ENCODE measurements at places on chromosomes 5 and 9.

- no peak overlapping the region for H3K4me3 ChIP-seq
- no peak for DNase-seq
- no peak overlapping the region for H3K27ac ChIP-seq
- H3K36me3 ChIP-seq = no peaks in the 10 kb centered on the region
- H3K27me3 ChIP-seq = peaks cover 38% of the 10 kb centered on the region
These were observed 1.4 kb downstream of the SLC36A2 start for GRCh38 chr5:151345808-151346478.

DNA sequence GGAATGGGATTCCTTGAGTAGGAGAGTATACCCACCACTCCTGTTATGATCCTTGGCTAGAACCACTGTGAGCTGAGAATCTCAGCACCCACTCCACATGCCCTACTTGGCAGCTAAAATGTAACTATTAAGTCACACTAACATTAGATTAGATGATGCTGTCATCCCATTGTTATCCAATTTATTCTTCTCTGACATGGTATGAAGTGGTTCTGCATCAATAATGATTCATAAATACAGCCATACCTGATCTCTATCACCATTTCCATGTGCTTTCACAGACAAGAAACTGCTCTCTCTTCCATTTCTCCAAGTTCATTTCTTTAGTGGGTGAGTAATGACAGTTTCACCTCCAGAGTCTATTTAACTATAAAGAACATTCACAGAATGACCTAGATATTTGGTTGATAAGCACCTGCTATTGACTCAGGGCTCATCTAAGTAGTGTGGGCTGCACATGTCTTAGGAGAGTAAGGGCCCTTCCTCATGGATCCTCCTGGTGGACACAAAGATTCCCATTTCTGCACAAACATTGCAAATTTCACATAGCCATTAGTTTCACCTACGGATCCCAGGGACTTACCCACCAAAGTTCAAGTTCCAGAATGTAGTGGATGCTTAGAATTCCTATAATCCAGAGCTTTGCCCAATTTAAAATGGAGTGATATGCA is 187.9 kb downstream of the EBF1 start:
- no peaks in the 10 kb centered on the region for H3K36me3 ChIP-seq
- H3K4me3 ChIP-seq = no peak overlapping the region
- H3K27me3 ChIP-seq = no peaks in the 10 kb centered on the region

DNA sequence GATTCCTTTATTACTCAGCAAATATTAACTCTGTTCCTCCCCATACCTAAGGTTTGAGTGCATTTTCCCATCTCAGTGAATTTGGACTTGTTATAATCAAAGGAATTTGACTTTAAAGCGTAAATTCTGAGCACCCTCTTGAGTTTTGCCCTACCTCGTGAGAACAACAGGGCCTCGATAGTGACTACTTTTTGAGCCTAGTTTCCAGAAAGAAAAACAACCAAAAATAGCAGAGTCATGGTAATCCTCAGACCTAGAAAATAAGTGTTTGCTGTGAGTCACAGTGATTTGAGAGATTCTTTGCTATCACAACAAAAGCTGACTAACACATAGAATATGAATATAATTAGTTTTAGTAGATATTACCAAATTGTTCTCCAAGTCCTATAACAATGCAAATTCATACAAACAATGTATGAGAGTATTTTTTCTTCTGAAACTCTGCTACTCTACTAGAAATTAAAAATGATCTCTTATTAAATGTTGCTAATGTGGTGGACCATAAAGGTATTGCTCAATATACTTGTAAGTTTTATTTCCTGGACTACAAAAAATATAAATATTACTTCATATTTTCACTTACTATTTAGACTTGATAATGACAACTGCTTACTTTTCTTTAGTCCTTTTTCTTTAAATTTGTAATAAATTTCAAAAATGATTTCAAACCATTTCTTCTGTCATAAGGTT is 759.7 kb downstream of the BRINP1 start:
- no peaks in the 10 kb centered on the region for H3K27me3 ChIP-seq
- DNase-seq = no peak
- H3K4me1 ChIP-seq = no peaks in the 10 kb centered on the region

DNA sequence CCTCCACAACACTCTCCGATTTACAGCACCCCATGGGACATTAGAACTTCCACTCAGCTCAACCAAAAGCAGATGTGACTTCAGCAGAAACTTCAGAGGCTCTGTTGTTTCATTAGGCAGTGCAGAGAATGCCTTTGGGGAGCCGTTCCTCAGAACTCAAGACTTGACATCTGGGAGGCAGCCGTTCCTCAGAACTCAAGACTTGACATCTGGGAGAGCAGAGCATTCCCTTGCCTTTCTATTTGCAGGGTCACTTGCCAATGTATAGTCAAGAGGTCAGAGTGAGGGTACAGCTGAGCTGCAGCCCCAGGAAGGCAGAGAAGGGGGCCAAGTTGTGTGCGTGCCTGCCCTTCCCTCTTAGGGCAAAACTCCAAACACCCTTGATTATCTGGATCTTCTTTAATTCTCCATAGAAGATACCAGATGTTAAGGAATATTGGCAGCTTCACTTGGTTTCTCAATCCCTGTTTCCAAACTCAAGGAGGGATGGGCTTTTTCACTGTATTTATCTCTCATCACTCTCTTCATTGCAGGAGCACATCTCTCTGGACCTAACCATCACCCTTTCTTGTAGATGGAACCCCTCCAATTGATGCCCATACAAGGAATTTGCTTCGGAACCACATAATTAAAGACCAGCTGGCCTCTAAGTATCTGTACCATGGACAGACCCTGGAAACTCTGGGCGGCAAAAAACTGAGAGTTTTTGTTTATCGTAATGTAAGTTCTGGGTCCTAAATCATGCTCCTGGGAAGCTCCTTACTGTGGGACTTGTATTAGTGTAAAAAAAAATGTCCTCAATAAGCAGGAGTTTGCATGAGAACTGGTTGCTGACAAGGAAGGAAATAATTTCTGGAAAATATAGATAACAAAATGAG is 25.6 kb downstream of the TGFBI start:
- no peaks in the 10 kb centered on the region for H3K27me3 ChIP-seq
- no peaks in the 10 kb centered on the region for H3K36me3 ChIP-seq
- no peak overlapping the region for H3K27ac ChIP-seq
- DNase-seq = no peak
- H3K4me1 ChIP-seq = no peaks in the 10 kb centered on the region

GRCh38 chr9:137919095-137919465 is 41.5 kb downstream of the CACNA1B start:
- no peak overlapping the region for H3K4me3 ChIP-seq
- H3K27me3 ChIP-seq = peaks cover 36% of the 10 kb centered on the region
- no peak for DNase-seq
- H3K4me1 ChIP-seq = peaks cover under 1% of the 10 kb centered on the region

DNA sequence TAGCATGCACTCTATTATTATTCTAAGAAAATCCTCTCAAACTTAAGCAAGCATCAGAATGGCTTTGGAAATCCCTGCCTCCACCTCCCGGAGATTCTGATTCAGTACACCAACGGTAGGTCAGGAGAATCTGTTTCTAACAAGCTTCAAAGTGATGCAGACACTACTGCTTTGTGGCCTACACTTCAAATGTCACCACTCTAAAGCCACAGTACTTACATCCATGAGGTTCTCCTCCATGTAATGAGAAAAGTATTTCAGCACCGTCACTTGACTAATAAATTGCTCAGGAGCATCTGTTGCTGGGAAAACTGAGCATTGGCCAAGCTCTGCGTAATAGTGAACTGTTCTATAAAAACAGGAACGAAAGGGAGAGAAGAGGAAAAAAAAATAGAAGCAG is 4.8 kb downstream of the PLK2 start:
- peaks cover 2% of the 10 kb centered on the region for H3K36me3 ChIP-seq
- peaks cover 6% of the 10 kb centered on the region for H3K27me3 ChIP-seq
- DNase-seq = no peak
- H3K27ac ChIP-seq = no peak overlapping the region
- H3K4me3 ChIP-seq = no peak overlapping the region

DNA sequence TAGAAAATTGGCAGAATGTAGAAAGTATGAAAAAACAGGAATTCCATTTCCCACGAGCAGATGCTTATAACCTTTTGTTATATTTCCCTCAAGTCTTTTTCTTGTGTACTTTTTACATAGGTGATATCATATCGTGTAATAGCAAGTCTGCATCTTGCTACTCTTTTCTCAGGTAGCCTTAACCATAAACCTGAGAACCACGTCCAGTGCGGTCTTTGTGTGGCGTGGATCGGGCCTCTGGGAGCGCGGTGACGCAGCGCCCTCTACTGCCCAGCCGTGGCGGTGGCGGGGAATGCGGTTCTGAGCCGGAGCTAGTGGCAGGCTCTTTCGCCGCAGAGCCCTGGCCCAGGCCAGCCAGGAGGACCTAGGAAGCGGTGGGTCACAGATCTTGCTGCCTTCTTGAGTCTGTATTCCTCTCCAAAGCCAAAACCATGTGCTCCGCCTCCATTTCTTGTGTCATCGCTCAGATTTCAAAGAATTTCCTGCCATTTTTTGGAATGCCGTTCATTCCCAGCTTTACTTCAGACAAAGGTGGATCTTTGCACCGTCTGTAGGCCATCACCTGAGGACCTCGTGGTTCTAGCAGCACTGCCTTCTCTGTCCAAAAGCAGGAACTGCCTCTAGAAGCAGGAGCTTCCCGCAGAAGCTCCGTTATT is 71.9 kb downstream of the MVB12B start:
- H3K27ac ChIP-seq = peak overlapping the region; percentile 96
- H3K36me3 ChIP-seq = no peaks in the 10 kb centered on the region
- H3K4me1 ChIP-seq = peaks cover 54% of the 10 kb centered on the region
- no peaks in the 10 kb centered on the region for H3K27me3 ChIP-seq

- H3K36me3 ChIP-seq = no peaks in the 10 kb centered on the region
- DNase-seq = no peak
- no peaks in the 10 kb centered on the region for H3K4me1 ChIP-seq
These were observed 99.8 kb upstream of the SARDH start for GRCh38 chr9:133837627-133838597.

GRCh38 chr5:85337435-85337834 is 952.8 kb upstream of the EDIL3 start:
- DNase-seq = no peak
- H3K4me1 ChIP-seq = no peaks in the 10 kb centered on the region
- no peak overlapping the region for H3K27ac ChIP-seq
- no peak overlapping the region for H3K4me3 ChIP-seq
- H3K27me3 ChIP-seq = no peaks in the 10 kb centered on the region

GRCh38 chr5:171629221-171629620 is 156.4 kb upstream of the SMIM23 start:
- H3K27me3 ChIP-seq = peaks cover 18% of the 10 kb centered on the region
- no peak overlapping the region for H3K4me3 ChIP-seq
- H3K36me3 ChIP-seq = no peaks in the 10 kb centered on the region
- peaks cover 4% of the 10 kb centered on the region for H3K4me1 ChIP-seq

GRCh38 chr5:73668486-73669111 is 42.6 kb downstream of the ARHGEF28 start:
- H3K27ac ChIP-seq = no peak overlapping the region
- DNase-seq = no peak
- no peaks in the 10 kb centered on the region for H3K36me3 ChIP-seq
- peaks cover 20% of the 10 kb centered on the region for H3K4me1 ChIP-seq
- H3K4me3 ChIP-seq = no peak overlapping the region

GRCh38 chr9:272251-273213 is 57.9 kb downstream of the DOCK8 start:
- H3K27ac ChIP-seq = peak overlapping the region; percentile 98
- peaks cover 11% of the 10 kb centered on the region for H3K36me3 ChIP-seq
- H3K4me1 ChIP-seq = peaks cover 70% of the 10 kb centered on the region

- H3K27ac ChIP-seq = no peak overlapping the region
- H3K4me1 ChIP-seq = peaks cover 39% of the 10 kb centered on the region
- peaks cover 5% of the 10 kb centered on the region for H3K36me3 ChIP-seq
These were observed 3.1 kb upstream of the STOM start for GRCh38 chr9:121373011-121373729.

DNA sequence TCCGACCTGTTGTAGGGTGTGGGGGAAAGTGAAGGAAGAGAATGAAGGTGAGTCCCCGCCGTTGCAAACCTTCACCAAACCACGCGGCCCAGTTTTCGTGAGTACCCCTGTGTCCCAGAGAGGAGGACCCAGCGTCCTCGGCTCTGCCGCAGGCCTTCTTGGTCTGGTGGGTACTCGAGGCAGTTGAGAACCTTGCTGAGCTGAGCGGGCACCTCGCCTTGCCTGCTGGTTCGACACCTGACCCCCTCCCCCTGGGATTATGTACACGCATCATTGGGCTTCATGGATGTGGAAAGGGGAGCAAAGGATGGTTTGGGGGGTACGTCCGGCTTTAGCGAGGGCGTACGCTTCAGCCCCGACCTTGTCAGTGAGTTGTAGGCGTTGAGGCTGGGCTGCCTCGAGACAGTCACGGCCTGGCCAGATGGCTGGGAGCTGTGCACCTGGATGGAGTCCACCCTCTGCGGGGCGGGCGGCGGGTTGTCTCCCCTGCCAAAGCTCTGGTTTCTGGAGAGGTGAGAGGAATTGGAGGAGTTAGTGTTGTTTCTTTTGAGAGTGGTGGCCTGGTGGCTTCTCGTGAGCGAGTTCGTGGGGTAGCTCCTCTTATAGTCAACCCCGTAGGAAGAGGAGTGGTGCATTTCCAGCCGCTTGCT is 128.1 kb downstream of the SEMA6A start:
- H3K27me3 ChIP-seq = no peaks in the 10 kb centered on the region
- no peak for DNase-seq
- no peak overlapping the region for H3K27ac ChIP-seq
- H3K4me1 ChIP-seq = peaks cover 2% of the 10 kb centered on the region
- no peak overlapping the region for H3K4me3 ChIP-seq

- no peak overlapping the region for H3K4me3 ChIP-seq
- no peaks in the 10 kb centered on the region for H3K27me3 ChIP-seq
- no peaks in the 10 kb centered on the region for H3K4me1 ChIP-seq
- no peak for DNase-seq
- H3K36me3 ChIP-seq = no peaks in the 10 kb centered on the region
- H3K27ac ChIP-seq = no peak overlapping the region
These were observed 185.0 kb downstream of the CNTLN start for GRCh38 chr9:17319864-17320263.

GRCh38 chr5:591746-592145 is 20.4 kb upstream of the CEP72 start:
- peaks cover 35% of the 10 kb centered on the region for H3K27me3 ChIP-seq
- no peaks in the 10 kb centered on the region for H3K36me3 ChIP-seq
- no peak overlapping the region for H3K27ac ChIP-seq
- H3K4me1 ChIP-seq = no peaks in the 10 kb centered on the region
- no peak for DNase-seq
- H3K4me3 ChIP-seq = no peak overlapping the region

- H3K27me3 ChIP-seq = no peaks in the 10 kb centered on the region
- no peaks in the 10 kb centered on the region for H3K4me1 ChIP-seq
- H3K36me3 ChIP-seq = no peaks in the 10 kb centered on the region
- no peak overlapping the region for H3K27ac ChIP-seq
- DNase-seq = no peak
- no peak overlapping the region for H3K4me3 ChIP-seq
These were observed 252.8 kb downstream of the PSAT1 start for GRCh38 chr9:78549711-78550110.

Measured in naive thymus-derived CD8-positive, alpha-beta T cell (primary cell).